Activated B cell treated with CpG ODN at 0.5 μM for 24 hours (primary cell): ENCODE measurements at places on chromosomes 5 and 9. TPM values are rescaled to one million over a fixed set of nuclear protein-coding genes. Genes with fewer than 3 reads are reported as not detected.

Gene MARCHF11
- not detected in 2 replicates for total RNA-seq

GRCh38 chr5:83731638-83732037, 11.0 kb upstream of the HAPLN1 start:
- DNase-seq: no peak

DNA sequence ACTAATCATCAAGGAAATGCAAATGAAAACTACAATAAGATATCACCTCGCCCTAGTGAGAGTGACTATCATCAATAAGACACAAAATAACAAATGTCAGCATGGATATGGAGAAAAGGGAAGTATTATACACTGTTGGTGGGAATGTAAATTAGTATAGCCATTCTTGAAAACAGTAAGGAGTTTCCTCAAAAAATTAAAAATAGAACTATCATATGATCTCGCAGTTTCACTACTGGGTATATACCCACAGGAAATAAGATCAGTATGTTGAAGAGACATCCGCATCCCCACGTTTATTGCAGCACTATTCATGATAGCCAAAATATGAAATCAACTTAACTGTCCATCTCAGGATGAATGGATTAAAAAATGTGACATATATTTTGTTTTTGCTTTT, 31.6 kb upstream of the STK32A start:
- no peak for DNase-seq

Gene SLC23A1
- total RNA-seq: 1.4 and 1.8 TPM in 2 replicates

Gene STPG3
- 0.37 TPM in 1 of 2 replicates, not detected in the other for total RNA-seq

Gene IFNK
- total RNA-seq: not detected in 2 replicates

GRCh38 chr9:129445794-129446306, 175.1 kb downstream of the C9orf50 start:
- DNase-seq: no peak

Gene SLC6A18
- not detected in 2 replicates for total RNA-seq

Gene SPINK7
- not detected in 2 replicates for total RNA-seq

DNA sequence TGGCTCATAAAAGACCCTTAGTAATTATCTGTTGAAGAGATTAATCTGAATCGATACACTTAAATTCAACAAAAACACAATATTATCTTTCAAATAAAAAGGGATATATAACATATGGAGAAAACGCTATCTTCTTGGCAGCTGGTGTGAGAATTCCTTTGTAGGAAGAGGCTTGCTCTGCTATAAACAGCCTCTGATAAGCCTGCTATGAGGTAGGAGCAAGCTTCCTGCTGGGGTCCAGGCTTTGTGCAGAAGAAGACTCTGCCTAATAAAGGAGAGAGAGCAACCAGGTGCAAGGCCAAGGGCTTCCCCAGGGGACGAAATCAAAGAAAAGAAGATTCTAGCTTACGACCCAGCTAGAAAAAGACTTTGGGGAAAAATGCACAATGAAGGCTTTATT, 43.3 kb upstream of the SSBP2 start:
- no peak for DNase-seq

Gene ENTREP1
- not detected in 2 replicates for total RNA-seq

Gene SPINK4
- total RNA-seq: not detected in 2 replicates

DNA sequence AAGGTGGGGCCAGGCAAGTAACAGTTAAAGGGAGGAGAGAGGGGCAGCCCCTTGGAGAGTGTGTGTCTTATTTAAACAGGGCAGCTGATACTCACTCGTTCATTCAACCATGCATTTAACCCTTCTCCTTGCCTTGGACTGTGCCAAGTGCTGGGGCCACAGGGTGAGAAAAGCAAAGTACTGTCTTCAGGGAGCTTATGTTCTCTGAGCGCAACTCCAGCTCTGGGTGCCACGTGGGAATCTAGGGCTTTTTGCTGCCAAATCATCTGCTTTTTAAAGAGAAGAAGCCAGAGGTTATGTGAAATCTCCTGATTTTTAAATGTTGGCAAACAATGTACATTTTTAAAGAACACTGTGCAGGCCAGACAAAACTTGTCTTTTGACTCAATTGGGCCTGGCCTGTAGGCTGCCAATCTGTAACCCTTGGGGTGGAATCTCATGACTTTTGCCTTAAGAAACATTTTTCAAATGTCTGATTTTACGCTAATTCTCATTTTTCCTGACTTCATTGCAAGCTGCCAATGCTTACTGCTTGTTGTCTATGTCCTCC, 157.8 kb downstream of the NTRK2 start:
- DNase-seq: no peak

Gene SCGB3A1
- not detected in 2 replicates for total RNA-seq

- no peak for DNase-seq
Observed at GRCh38 chr9:137423514-137424291, 510 bp downstream of the NOXA1 start.

Gene CTNNA1
- total RNA-seq: 76.0 and 77.7 TPM in 2 replicates

- DNase-seq: no peak
Observed at GRCh38 chr5:123120197-123120596, 31.2 kb downstream of the PRDM6 start.

GRCh38 chr9:134317790-134318414, 8.4 kb upstream of the RXRA start:
- DNase-seq: no peak

GRCh38 chr9:99398241-99398640, 176.2 kb downstream of the SEC61B start:
- DNase-seq: no peak

Gene RAI14
- 1.1 and 1.6 TPM in 2 replicates for total RNA-seq

DNA sequence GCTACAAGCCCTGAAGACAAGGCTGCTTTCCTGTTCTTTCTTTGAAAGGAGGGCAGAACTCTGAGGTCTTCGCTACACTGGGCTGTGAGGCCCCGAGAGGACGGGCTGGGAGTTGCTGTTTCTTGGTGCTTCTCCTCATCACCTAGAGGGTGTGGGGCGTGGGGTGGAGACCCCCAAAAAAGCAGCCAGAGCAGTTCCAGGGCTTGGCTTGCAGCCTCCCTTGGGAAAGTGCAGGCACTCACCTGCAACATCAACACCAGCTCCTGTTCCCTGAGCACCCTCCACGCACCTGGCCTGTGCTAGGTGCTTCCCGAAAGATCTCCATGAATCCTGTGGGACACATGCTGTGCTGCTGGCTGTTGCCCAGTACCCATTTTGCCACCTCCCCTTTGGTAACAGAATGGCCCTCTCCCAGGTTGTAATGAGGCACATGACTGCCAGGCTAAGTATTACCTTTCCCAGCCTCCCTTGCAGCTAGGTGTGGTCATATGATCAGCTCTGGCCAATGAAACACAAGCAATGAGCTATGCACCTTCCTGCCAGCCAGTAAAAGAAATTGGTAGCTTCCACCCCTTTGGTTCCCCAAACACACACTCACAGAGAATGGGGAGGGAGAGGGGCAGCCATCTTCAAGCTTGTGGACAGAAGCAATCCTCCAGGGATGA, 146.0 kb downstream of the C9orf50 start:
- DNase-seq: no peak

DNA sequence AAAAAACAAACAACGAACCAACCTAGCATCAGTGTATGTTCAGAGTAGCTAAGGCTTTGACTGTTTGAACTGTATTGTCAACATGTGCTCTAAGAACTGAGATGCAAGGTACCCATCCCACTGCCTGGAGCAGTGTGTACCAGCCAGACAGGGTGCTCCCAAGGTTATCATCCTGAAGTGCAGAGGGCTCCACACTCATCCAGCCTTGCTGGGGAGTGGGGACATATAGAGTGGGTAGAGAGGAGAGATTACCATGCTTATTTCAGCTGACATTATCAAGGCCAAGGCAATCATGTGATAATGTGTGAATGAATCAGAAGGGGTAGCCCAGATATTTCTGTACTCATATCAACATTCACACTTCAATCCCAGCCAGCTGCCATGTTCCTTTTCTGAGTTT, 68.7 kb upstream of the ZNF622 start:
- no peak for DNase-seq

DNA sequence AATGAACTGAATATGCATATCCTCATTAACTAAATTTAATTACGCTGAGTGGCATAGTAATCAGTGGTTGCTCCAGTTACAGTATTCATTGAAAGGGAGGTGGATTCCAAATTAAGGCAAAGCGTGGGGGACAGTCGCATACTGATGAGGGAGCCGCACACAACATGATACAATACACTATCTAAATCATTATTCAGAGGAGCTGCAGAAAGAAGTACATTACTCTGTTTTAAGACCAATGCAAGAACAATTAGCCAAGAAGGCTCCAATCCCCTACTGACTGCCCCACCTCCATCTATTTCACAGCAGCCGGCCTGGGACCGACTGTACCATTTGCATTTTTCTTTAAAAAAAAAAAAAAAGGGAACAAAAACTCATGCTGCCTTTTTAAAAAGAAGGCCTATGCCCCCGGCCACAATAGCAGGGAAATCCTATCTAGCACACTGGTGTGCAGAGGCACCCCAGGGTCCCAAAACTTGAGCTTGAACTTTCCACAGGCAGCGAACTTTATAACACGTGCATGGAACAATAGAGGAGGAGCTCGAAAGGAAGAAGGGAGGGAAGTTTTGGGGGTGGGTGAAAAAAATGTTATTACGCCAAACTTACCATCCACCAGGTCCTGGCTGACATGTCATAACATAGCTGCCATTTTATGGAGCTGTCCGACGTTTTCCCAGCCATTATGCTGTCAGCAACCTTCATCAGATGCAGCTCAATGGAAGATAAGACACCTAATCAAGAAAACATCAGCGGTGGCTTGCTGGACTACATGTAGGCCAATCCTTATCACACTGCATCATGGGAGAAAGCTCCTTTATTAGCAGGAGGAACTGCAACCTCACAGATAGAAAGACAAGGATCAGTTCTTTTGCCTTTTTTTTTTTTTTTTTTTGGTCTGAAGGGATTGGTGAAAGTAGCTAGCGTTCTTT, 161.6 kb downstream of the ZDHHC21 start:
- no peak for DNase-seq

Gene CCNO
- total RNA-seq: not detected in 2 replicates

DNA sequence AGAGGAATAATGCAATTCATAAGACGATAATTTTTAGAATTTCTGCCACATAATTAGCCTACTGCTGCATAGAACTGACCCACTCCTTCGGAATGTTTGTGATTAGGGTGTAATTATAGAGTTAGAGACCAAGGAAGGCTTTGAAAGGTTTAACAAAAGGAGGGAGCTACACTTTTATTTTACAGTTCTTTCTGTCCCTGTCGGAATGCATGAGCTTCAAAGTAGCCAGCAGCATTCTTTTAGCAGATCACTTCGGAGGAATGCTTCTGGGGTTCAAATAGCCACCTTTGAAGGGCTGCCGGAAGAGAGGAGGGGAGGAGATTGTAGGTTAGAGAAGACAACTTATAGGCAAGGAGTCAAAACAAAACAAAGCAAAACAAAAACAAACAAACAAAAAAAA, 168.1 kb downstream of the GRIA1 start:
- DNase-seq: no peak

Gene POLR1E
- 45.4 and 46.3 TPM in 2 replicates for total RNA-seq

Gene SLC34A3
- total RNA-seq: not detected in 2 replicates

DNA sequence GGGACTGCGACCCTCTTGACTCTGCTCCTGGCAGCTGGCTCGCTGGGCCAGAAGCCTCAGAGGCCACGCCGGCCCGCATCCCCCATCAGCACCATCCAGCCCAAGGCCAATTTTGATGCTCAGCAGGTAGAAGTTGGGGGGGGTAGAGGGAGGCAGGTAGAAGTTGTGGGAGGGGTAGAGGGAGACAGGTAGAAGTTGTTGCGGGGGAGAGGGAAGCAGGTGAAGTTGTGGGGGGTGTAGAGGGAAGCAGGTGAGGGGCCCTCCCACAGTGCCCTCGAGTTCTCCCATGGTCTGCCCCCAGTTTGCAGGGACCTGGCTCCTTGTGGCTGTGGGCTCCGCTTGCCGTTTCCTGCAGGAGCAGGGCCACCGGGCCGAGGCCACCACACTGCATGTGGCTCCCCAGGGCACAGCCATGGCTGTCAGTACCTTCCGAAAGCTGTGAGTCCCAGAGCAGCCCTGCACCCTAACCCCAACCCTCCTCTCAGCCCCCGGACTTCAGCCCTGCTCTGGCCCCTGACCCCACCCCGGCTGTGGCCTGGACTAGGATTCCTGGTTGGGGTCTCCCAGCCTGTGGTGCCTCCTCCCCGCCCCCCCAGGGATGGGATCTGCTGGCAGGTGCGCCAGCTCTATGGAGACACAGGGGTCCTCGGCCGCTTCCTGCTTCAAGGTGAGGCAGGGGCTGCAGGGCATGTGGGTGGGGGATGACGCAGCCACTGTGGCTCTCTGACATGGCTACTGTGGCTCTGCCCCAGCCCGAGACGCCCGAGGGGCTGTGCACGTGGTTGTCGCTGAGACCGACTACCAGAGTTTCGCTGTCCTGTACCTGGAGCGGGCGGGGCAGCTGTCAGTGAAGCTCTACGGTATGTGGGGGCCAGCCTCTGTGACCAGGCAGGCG, 537 bp downstream of the C8G start:
- DNase-seq: no peak

DNA sequence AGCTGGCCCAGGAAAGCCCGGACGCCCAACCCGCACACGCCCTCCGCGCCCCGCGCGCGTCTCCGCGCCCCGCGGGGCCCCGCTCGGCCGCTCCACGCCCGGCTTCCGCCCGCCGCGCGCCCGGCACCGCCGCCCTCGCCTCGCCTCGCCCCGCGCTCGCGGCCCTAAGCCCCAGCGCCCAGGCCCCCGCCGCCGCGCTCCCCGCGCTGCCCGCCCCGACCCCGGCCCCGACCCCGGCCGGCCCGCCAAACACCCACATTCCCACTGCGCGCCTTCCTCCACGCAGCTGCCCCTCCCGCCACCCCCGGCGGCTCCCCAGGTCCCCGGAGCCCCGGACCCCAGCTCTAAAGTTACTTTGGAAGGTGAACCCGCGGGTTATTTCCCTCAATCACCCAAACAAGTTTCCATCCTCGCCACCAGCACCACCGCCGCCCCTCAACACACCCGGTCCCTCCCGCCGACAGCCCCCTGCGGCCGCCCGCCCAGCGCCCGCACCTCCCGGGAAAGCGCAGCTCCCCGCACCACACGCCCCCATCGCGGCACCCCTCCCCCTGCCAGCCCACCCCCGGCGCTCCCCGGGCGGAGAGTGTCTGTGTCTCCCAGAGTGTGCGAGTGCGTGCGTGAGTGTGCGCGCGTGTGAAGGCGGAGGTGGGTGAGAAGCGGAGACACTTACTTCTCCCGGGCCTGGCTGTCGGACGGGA, 439 bp downstream of the SSBP2 start:
- no peak for DNase-seq

DNA sequence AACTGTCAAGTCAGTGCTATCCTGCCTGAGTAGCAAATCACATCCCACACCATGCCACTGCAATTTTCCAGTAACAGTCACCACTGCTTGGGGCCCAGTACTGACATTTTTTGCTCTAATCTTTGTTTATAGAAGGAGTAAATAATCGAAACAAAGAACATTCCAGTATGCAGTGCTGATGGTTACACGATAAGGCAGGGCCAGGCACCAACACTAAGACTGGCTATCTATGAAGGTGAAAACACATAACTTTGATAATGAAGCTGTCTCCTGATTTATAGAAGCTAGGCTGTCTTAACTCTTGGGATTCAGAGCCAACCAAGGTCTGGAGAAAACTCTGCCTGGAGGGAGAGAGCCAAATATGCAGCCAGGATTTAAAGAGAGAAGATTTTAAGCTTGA, 365.3 kb downstream of the BNC2 start:
- no peak for DNase-seq

Gene CCNJL
- 0.09 TPM in 1 of 2 replicates, not detected in the other for total RNA-seq

Gene FOXD4L4
- 0.29 and 0.39 TPM in 2 replicates for total RNA-seq

Gene SDHA
- total RNA-seq: 90.5 and 95.7 TPM in 2 replicates
